ENCODE measurements at places on chromosomes 3 and 15. TPM values are rescaled to one million over a fixed set of nuclear protein-coding genes. Genes with fewer than 3 reads are reported as not detected.

Gene CRBN
- total RNA-seq: 103 TPM

Gene P2RY13
- total RNA-seq: 1.1 TPM

- H3K4me1 ChIP-seq: peaks cover 29% of the 10 kb centered on the region
- DNase-seq: no peak
Measured at GRCh38 chr3:177122183-177122856, 75.0 kb downstream of the TBL1XR1 start.

GRCh38 chr3:61381745-61382392 is 130.6 kb upstream of the FHIT start:
- H3K27ac ChIP-seq: no peak overlapping the region
- no peak for DNase-seq
- no peak overlapping the region for H3K4me3 ChIP-seq
- H3K4me1 ChIP-seq: no peaks in the 10 kb centered on the region
- H3K36me3 ChIP-seq: no peaks in the 10 kb centered on the region

GRCh38 chr3:20741381-20741780 is 555.4 kb upstream of the SGO1 start:
- peaks cover 5% of the 10 kb centered on the region for H3K4me1 ChIP-seq
- no peaks in the 10 kb centered on the region for H3K27me3 ChIP-seq
- no peak overlapping the region for H3K27ac ChIP-seq
- no peak overlapping the region for H3K4me3 ChIP-seq
- no peak for DNase-seq

- no peak overlapping the region for H3K4me3 ChIP-seq
- DNase-seq: no peak
- H3K36me3 ChIP-seq: peaks cover 28% of the 10 kb centered on the region
- no peaks in the 10 kb centered on the region for H3K27me3 ChIP-seq
- H3K27ac ChIP-seq: no peak overlapping the region
Measured at GRCh38 chr3:15431256-15431837, 3.9 kb downstream of the EAF1 start.

Measured in thyroid gland (tissue), 4 donors.